ENCODE measurements at places on chromosomes 5 and 9. TPM values are rescaled to one million over a fixed set of nuclear protein-coding genes. Genes with fewer than 3 reads are reported as not detected.

The ADRB2 gene
- total RNA-seq = 4.3 TPM

The MZB1 gene
- 0.39 TPM for total RNA-seq

The SCAI gene
- 2.0 TPM for total RNA-seq

The PKD2L2 gene
- 0.11 TPM for total RNA-seq

The OLFM1 gene
- 0.39 TPM for total RNA-seq

The PRSS3 gene
- total RNA-seq = 0.79 TPM

The SPARC gene
- total RNA-seq = 3,526 TPM

All from placental epithelial cell (primary cell).